Activated gamma-delta T cell treated with anti-CD3 and anti-CD28 coated beads, Interleukin-2, amount 50 U/mL, for 16 hours (primary cell): ENCODE measurements at places on chromosomes 1 and 21.

DNA sequence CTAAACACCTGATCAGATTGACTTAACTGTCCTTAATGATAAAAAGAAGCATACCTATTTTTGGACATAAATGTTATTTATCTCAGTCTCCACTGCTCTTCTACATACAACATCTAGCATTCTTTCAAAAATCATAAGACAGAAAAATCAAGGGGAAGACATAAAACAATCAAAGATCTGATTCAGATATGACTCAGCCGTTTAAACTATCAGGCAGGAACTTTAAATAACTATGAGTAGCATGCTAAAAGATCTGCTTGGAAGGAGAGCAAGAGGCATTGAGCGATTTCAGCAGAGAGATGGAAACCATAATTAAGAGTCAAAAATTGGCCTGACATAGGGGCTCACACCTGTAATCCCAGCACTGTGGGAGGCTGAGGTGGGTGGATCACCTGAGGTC, 27.2 kb upstream of the SLC22A15 start:
- no peak for DNase-seq

DNA sequence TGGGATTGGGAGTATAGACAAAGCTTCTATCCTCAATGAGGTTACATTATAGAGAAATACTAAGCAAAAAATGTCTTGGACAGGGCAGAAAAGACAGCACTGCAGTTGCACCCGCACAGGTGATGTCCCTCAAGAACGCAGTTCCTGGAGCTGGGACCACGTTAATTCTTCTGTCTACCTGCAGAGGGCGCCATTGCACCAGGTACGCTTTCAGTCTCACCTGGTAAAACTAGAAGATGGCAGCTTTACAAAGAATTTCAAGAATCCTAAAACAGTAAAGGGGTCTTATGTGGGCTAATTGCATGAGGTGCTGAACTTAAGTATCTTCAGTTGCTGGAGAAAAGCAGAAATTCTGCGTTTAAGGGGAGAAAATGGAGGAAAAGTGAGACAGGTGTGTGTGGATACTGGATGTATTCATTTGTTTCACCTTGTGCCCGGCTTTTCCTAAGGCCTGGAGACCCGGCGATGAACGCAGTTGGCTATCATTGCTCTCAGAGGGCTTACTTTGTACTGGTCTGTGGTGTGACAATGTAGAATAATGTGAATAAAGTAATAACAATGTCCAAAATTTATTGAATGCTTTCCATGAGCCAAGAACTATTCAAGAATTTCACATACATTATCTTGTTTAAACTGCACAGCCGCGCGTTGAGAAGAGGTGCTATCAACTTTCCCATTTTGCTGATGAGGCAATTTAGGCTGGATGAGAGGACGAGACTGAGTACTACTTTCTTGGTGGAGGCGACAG, 276.3 kb upstream of the GREM2 start:
- DNase-seq: no peak

- no peak for DNase-seq
Observed at GRCh38 chr1:84856726-84857270, 36.2 kb downstream of the LPAR3 start.

DNA sequence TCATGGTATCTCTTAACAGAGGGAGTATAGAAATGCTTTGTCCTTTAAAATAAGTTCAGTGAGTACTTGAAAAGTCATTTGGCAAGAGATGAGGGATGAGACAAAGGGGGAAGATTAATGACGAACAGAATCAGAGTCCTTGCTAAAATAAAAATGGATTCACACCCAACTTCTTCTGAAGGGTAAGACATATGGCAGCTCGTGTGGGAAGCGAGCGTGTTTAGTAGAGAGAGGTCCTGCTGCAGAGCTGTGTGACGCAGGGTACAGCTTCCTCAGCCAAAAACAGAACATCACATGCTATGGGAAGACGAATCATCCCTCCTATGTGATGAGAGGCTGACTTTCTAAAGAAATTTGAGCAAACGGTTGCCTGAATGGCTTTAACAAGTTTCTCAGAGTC, 158.5 kb upstream of the LMO4 start:
- no peak for DNase-seq

- DNase-seq: no peak
Observed at GRCh38 chr1:92934395-92935378, 26.6 kb downstream of the DIPK1A start.
